ENCODE measurements at places on chromosomes 13 and 19.

DNA sequence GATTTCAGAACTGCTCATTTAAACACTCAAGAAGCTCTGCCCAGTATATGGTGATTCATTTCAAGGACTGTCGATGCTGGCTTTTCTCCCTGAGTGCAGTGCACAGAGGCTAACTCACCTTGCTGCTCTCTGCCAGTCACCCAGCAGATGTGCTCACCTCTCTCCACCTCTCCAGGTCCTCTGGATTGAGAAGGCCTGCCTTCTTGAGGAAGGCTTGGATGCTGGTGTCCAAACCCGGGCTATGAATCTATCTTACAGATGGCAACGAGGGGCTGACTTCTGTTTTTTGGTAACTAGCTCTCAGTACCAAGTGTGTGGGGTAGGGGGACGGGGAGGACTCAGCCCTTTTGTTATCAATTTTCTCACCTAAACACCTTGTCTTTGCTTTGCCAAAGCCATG lies 47.6 kb downstream of the TEX29 start:
- H3K36me3 ChIP-seq, result no peaks in the 10 kb centered on the region
- H3K27me3 ChIP-seq, result peaks cover 34% of the 10 kb centered on the region
- H3K27ac ChIP-seq, result no peak overlapping the region
- H3K4me1 ChIP-seq, result no peaks in the 10 kb centered on the region
- no peak overlapping the region for H3K4me3 ChIP-seq

DNA sequence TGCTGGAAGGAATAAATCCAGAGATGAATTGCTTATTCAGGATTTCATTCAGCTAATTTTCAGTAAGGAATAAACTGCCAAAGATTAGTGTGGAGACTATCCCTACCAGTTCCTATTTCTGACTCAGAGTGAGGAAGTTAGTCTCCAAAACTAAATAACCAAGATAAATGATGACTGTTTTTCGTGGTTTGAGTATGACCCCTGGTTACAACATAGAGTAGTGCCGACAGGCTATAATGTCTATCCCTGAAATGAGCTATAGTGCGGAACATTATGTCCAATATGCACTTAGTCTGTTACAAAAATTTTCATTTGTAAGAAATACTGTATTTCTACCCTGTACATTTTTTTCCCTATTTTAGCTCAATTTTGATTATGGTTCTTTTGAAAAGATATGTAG lies 51.4 kb downstream of the NBEA start:
- no peaks in the 10 kb centered on the region for H3K36me3 ChIP-seq
- DNase-seq, result no peak
- H3K27me3 ChIP-seq, result no peaks in the 10 kb centered on the region
- no peak overlapping the region for H3K4me3 ChIP-seq

- no peak overlapping the region for H3K4me3 ChIP-seq
- H3K36me3 ChIP-seq, result no peaks in the 10 kb centered on the region
- H3K27ac ChIP-seq, result no peak overlapping the region
- no peak for DNase-seq
- H3K4me1 ChIP-seq, result no peaks in the 10 kb centered on the region
These were observed 323.8 kb downstream of the LMO7 start for GRCh38 chr13:75959861-75960481.

DNA sequence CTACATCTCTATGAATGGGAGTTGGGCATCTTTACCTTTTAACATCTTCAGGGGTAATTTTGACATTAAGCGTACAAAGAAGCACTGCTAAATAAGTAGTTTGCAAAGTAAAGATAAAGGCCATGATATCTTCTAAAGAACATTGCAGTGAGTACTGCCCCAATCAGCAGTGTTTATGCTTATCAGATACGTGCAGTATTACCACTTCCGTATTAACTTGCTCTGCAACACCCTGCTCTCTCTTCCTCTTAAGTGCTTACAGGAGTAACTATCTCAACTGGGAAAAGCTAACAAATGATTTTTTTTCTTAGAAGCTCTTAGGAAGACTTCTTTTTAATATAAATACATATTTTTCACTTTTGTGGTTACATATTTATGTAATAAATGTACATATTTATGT lies 793.7 kb upstream of the SLC10A2 start:
- H3K27me3 ChIP-seq, result no peaks in the 10 kb centered on the region
- no peaks in the 10 kb centered on the region for H3K4me1 ChIP-seq
- no peaks in the 10 kb centered on the region for H3K36me3 ChIP-seq
- no peak for DNase-seq
- no peak overlapping the region for H3K27ac ChIP-seq

GRCh38 chr13:40452741-40453334 lies 213.6 kb downstream of the FOXO1 start:
- no peak overlapping the region for H3K27ac ChIP-seq
- no peaks in the 10 kb centered on the region for H3K27me3 ChIP-seq
- no peak for DNase-seq
- H3K36me3 ChIP-seq, result no peaks in the 10 kb centered on the region
- H3K4me3 ChIP-seq, result no peak overlapping the region

GRCh38 chr19:44574186-44574950 lies 39.0 kb upstream of the IGSF23 start:
- no peak for DNase-seq
- no peaks in the 10 kb centered on the region for H3K36me3 ChIP-seq
- H3K27me3 ChIP-seq, result peaks cover 15% of the 10 kb centered on the region
- no peak overlapping the region for H3K27ac ChIP-seq

GRCh38 chr13:35496006-35496405 lies 19.5 kb upstream of the MAB21L1 start:
- H3K4me1 ChIP-seq, result no peaks in the 10 kb centered on the region
- no peaks in the 10 kb centered on the region for H3K36me3 ChIP-seq
- H3K4me3 ChIP-seq, result no peak overlapping the region
- no peaks in the 10 kb centered on the region for H3K27me3 ChIP-seq
- no peak overlapping the region for H3K27ac ChIP-seq
- DNase-seq, result no peak

GRCh38 chr19:16368385-16369305 lies 44.0 kb downstream of the KLF2 start:
- peaks cover 11% of the 10 kb centered on the region for H3K4me1 ChIP-seq
- no peak overlapping the region for H3K27ac ChIP-seq
- H3K4me3 ChIP-seq, result no peak overlapping the region

Measured in central memory CD8-positive, alpha-beta T cell (primary cell).